CD4-positive, alpha-beta T cell treated with Interleukin-1 beta for 1 hour (primary cell): ENCODE measurements at places on chromosomes 2 and 18.

GRCh38 chr2:54572636-54573536 is 116.8 kb downstream of the SPTBN1 start:
- DNase-seq, result peak; percentile 58

DNA sequence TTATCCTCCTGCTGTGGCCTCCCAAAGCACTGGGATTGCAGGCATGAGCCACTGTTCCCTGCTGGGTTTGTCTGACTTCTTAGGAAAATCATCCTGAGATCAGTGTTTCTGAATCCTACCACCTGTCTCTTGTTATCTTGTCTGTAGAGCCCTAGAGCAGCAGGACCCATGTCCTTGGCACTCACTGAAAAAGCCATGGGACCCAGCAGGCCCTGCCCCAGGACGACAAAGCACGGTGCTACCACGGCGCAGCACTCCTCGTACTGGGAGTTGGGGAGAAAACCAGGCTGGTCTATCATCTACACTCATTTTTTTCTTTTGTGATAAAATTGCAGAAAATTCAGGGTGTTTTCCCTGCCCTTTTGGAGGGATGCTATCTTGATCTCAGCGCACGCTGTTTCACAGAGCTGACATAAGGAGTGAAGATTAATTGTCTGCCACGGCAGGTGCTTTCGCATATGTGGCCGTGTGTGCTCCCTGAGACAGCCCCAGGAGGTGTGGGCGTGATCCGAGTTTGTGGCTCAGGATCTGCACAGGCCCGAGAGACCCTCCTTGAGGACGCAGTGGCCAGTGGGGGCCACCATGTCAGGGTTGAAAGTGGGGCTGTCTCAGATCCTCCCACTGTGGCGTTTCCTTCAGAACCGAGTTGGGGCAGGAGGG is 179.1 kb downstream of the LDLRAD4 start:
- DNase-seq, result no peak

DNA sequence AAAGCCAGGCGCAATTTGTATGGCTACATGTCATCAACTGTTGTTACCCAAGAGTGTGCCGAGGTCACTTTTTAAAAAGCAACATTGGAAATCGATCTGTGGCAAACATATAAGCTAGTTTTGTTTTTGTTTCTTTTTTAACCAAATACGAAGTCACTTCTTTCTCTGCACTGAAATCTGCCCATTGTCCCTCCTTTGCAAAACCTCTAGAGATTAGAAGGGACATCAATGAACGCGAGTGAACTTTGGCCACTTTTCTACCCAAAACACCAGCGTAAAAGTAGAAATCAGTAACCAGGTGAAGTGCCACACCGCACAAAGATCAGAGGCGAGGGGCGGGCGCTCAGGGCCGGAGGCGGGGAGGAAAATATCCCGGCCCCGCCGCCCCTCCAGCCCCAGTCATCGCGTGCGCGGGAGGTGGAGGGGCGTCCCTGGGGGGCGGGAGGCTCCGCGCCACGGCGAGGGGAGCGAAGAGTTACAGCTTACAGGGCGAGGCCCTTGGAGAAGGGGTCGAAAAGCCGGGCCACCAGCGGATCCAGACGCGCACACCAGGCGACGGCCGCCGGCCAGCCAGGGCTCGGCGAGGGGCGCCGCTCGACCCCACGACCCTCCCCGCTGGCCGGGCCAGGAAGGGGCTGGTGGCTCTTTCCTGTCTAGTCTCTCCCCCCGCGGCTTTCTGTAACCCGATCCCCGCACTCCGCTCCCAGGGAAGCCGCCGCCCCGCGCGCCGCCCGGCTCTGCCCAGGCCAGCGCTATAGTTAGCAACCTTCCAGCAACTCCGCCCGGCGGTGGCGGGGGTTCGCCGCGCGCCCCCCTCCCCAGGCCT is 993 bp downstream of the RBMS1 start:
- peak; percentile 56 for DNase-seq

DNA sequence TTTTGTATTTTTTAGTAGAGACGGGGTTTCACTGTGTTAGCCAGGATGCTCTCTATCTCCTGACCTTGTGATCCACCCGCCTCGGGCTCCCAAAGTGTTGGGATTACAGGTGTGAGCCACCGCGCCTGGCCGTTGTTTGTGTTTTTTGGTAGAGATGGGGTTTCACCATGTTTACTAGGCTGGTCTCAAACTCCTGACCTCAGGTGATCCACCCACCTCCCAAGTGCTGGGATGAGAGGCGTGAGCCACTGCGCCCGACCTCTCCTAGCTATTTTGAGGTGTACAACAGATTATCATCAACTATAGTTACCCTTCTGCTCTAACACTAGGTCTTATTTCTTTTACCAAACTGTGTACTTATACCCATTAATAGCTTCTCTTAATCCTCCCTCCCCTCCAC is 28.9 kb upstream of the MRPL33 start:
- DNase-seq, result no peak
